ENCODE measurements at places on chromosomes 3 and 15.

DNA sequence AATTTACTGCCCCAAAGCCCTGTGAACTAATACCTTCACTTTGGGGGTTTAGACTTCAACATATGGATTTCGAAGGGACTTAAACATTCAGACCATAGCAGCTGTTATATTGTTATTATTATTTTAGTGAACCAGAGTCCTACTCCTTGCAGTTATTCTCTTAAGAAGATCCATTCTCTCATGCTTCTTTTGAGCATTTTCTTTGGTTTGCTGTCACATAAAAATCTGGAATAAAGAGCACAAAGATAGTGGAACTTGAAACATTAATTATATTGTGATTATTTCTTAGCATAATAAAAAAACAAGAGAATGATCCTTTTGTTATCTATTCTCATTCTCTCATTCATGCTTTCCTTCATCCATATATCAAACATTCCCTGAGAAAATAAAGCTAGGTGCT lies 166.4 kb upstream of the GBE1 start:
- no peak for DNase-seq

- DNase-seq = no peak
These were observed 125.8 kb upstream of the ATP2B2 start for GRCh38 chr3:10631224-10631623.

DNA sequence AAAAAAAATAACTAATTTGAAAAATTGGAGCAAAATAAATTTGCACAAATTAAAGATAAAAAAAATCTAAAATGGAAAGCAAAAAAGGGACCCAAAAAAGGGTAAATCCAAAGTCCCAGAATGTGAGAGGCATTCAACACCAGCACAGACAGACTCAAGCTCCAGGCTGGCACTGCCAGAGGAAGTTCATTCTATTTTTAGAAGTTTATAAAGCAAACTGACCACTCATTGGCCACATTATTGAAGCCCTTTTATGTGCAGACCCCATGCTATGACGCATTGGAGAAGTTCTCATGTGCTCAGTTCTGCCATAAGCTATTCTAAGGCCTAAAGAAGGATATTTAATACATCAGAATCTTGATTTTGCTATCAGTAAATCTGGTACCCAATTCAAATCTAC lies 17.6 kb upstream of the BOC start:
- DNase-seq = no peak

DNA sequence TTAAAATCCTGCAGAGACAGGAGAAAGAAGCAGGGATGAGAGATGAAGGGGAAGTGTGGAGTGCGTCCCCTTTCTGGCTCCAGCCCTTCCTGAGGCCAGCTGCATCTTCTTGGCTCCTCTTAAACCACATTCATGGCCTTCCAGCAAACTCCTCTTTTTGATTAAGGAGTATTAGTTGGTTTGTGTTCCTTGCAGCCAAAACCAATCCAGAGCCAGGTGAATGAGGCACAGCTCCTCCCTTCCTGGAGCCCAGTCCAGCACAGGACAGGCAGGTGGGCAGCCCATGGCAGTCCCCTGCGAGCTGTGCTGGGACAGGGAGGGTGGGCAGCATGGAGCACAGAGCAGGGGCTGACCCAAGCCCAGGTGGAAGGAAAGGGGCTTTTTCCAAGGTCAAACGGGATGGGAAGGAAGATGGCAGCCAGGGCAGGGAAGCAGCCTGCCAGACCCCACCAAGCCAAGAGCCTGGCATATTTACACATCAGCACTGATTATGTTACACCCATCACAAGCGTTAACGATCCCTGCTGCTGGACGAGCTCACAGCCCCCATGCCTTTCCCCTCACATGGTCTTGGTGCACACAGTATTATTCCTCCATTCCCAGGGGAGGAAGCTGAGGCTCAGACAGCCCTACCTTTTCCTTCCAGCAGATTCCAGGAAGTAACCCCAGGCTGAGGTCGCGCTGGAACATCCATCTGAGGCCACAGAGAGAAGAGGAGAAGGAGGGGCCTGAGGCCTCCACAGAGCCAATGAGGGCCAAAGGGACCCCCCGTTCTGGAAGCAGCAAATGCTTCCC lies 175.6 kb downstream of the SMAD6 start:
- DNase-seq = no peak

- DNase-seq = no peak
These were observed 540 bp upstream of the RSRC1 start for GRCh38 chr3:158109295-158109803.

- no peak for DNase-seq
These were observed 709.0 kb downstream of the CADM2 start for GRCh38 chr3:85667744-85668143.

All from activated naive CD8-positive, alpha-beta T cell treated with anti-CD3 and anti-CD28 coated beads, Interleukin-2, amount 50 U/mL, for 16 hours (primary cell).